ENCODE measurements at places on chromosomes 5 and 9. TPM values are rescaled to one million over a fixed set of nuclear protein-coding genes. Genes with fewer than 3 reads are reported as not detected.

DNA sequence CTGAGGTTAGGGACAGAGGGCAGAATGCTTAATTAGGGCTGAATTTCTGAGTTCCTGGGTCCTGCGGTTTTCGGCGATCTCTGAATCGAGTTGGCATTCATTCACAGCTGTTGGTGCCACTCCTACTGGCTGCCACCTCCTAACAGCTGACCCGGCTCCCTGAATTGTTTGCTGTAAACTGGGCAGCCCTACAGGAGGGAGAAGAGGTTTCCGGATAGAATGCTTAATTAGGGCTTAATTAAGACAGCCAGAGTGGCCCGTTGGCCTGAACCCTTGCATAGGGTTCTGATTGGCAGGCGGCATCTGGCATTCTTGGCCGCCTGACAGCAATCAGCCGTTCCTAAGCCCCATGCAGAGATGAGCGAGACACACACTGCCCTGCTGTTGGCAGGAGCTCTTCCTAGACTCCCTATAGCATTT lies 25.7 kb downstream of the FRMPD1 start:
- DNase-seq, result no peak

DNA sequence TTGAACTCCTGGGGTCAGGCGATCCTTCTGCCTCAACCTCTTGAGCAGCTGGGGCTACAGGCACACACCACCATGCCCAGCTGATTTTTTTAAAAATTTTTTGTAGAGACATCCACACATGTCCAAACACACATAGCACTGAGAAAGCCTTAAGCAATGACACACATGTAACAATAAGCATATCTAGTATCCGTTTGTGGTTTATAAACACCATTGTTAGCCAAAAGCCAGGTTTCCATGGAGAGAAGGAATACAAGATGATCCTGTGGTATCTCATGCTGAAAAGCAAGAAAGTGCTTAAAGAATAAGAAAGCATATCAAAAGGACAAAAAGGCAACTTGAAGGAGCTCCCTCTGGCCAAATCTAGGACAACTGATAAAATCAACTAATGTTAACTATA lies 29.7 kb upstream of the SLC1A3 start:
- no peak for DNase-seq

GRCh38 chr5:111083323-111083722 lies 8.8 kb upstream of the WDR36 start:
- DNase-seq, result no peak

DNA sequence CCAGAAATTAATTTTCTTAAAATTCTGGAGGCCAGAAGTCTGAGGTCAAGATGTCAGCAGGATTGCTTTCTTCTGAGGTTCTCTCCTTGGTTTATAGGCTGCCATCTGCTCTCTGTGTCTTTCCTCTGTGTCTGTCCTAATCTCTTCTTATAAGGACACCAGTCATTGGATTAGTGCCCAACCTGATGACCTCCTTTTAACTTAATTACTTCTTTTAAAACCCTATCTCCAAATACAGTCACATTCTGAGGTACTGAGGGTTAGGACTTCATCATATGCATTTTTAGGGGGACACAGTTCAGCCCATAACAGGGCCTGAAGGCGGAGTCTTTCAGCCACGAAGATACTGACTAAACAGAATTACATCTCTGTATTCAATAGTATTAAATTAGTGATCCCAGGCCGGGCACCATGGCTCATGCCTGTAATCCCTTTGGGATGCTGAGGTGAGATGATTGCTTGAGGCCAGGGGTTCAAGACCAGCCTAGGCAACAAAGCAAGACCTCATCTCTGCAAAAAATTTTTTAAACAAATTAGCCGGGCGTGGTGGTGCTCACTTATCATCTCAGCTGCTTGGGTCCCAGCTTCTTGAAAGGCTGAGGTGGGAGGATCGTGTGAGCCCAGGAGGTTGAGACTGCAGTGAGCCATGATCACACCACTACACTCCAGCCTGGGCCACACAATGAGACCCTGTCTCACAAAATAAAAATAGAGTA lies 5.9 kb upstream of the RPS6 start:
- no peak for DNase-seq

GRCh38 chr9:111037356-111037707 lies 938 bp downstream of the LPAR1 start:
- peak; percentile 20 for DNase-seq

DNA sequence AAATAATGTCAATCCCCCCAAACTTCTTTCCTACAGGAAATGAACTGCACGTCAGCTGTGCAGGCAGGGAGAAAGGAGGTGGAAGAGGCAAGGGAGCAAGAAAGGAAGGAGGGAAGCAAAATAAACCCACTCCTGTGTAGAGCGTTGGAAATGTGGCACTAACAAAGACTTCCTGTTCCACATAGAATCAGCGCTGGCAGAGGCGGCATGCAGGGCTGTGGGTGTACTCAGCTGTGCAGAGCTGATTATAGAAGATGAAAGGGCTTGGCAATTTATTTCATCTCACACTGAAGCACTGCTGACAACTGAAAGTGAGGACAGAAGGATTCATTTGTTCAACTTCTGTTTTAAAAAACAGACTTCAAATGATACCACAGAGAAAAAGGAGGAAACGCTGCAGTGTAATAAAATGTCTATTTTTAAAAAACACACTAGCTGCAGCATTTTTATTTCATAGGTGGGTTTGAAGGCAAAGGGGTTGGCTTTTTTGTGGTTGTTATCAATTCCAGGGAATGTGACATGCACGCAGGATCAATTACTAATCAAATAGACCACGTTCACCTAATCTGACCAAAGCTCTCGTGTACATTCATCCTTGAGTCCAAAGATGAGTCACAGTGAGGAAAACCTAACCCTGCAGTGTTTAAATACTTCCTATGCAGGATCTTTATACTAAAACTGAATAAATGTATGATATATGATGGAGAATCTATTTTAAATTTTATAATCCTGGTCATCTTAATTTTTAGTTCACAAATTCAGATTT lies 583.5 kb downstream of the ZNF608 start:
- DNase-seq, result no peak

- no peak for DNase-seq
Observed at GRCh38 chr9:86756576-86757381, 190.5 kb downstream of the GAS1 start.

DNA sequence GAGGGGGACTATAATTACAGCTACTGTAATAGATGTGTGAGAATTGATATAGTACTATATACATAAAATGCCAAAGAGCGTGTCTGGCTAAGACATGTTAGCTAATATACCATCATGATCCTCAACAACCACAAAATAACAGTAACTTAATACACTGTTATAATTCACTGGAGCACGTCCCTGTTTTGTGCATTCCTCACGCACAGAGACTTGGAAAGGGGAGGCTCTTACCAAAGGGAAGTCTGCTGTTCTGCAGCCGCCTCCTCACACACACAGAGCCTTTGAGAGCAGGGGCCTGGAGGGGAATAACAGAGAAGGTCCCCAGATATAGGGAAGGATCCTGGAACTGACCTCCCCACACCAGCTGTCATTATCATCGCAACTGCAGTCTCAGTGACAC lies 97.3 kb downstream of the ANKRD18A start:
- DNase-seq, result no peak

GRCh38 chr9:18985464-18985951 lies 47.5 kb downstream of the SAXO1 start:
- no peak for DNase-seq

DNA sequence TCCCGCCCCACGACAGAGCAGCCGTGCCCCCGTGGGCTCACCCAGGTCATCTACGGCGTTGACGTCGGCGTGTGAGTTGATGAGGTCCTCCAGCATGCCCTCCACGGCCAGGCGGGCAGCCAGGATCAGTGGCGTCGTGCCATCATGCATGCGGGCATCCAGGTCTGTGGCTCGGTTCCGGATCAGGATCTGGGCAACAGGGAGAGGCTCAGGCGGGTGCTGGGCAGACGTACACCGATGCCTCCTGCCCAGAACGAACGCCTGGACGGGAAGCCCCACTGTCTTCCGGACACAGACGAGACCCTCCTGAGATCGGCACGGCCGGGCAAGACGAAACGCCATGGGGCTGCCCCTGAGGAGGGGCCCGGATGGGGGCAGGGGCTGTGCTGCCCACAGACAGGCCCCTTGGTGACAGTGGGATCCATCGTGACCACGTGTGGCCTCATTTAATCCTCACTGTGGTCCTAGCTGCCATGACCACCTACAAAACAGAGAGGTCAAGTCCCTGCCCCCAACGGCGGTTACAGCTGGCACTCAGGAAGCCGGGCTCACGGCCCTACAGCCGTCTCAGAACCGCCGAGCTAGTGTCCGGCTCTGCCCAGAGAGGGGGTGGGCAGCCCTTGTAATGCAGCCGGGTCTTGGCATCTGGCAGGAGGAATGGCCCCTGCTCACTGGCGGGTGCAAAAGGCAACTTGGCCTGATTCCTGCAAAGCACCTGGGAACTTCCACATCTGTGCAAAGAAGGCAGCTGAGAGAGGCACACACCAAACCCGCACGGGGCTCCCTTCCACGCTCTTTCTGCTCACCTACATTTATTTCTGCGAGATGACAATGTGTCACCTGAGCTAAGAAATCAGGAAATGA lies 16.5 kb upstream of the SEC16A start:
- DNase-seq, result no peak

DNA sequence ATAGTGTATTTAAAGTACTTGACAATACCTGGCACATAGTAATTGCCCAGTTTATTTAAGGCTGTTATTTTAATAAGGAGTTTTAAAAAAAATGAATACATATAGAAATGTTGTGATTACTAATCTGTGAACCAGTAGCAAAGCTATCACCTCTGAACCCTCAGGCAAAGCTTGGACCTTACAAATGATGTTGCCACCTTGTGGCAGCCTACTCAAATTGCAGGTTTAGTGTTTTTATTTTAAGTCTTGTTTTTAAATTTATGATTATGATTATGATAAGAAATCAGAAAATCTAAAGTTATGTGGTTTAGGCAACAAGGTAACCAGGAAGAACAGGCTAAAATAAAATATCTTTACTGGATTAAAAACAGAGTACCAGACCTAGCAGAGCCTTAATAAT lies 35.8 kb downstream of the PPARGC1B start:
- no peak for DNase-seq

GRCh38 chr9:82206490-82206889 lies 217.9 kb downstream of the SPATA31D1 start:
- no peak for DNase-seq

DNA sequence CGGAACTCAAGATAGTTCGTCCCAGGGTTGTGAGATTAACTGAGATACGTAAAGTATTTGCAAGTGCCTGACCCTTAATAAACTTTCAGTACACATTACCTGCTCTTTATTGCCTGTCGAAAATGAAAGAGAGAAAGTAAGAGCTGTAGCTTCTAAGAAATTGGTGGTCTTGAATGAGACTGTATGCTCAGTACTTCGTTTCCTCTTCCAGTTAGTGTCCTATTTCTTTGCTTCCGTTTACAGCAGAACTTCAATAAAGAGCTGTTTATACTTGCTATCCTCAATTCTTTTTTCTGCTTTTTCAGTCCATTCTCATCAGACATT lies 534 bp downstream of the SRFBP1 start:
- DNase-seq, result no peak

DNA sequence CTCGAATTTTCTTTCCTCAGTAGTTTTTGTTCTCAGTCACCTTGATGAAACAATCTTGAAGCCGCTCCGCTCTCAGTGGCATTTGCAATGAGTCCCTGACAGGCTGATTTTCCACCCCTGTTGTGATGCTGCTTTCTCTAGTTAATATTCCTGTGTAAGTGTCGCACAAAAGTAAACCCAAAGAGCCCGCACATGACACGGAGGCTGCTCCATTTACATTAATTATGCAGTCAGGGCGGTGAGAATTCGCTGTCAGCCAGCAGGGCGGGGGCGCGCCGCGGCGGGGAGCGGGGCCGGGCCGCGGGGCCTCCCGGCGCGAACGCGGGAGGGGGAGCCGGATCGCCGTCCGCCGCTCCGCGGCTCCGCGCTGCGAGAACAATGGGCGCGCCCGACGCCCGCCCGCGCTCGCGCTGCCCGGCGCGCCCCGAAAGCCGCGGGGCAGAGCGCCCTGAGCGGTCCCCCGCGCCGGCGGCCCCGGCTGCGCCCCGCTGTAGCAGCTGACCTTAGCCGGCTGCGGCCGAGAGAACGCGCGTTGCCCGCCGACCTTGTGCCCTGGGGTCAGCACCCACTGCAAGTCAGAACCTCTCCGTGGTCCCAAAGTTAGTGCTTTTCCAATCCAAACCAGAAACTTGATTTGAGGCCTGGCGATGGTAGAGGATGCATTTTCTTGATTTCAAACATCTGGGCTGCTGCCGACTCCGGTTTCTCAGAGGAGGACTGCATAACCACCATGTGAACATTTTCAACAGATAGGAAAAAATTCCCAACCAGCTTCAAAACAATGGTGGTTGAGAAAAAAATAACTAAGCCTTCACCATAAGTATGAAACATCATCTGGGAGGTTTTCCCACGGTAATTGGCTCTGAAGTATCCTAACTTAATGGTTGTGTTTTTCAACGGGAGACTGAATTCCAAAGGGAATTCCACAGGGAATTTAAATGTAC lies 142.6 kb downstream of the PBX3 start:
- DNase-seq, result no peak

GRCh38 chr9:33719581-33720374 lies 75.6 kb upstream of the PRSS3 start:
- no peak for DNase-seq

DNA sequence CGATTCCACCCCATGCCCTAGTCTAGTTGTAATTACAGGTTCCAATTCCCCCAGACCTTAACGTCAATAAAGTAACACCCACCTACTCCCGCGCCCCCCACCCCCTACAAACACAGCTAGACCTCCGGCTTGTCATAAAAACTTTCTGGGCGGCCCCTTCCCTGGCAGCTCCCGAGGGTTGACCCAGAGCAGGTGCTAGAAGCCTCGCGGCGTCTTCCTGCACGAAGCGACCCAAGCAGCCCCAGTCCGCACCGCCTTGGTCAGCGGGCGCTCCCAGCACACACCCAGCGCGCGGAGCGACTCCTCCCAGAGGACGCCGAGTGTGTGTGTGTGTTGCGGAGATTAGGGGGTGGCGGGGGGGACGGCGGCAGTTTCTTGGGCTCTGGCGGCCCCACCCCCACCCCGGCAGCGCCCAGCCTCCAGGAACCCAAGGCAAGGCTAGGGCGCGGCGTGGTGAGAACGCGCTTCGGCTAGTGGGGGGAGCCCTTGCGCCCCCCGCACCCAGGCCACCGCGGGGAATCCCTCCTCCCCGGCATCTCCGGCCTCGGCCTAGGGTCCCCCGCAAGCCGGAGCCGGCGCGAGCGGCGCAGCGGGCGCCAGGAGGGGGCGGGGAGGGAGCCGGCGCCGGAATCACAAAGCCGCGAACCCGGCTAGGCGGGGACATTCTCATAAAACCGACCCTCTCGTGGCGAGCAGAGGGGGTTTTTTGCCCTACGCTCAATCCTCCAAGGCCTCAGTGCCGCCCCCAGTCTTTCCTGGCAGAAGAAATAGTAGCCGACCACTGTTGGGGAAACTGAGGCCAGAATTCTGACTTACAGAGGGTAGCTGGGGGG lies 2.2 kb downstream of the PCDH1 start:
- no peak for DNase-seq

- no peak for DNase-seq
Observed at GRCh38 chr5:179271821-179272325, 73.4 kb downstream of the ADAMTS2 start.

GRCh38 chr9:104118916-104119315 lies 24.8 kb downstream of the SMC2 start:
- DNase-seq, result no peak

GRCh38 chr5:62152394-62153087 lies 153.5 kb upstream of the KIF2A start:
- DNase-seq, result no peak

Gene PAEP
- not detected for polyA plus RNA-seq

Gene HMMR
- polyA plus RNA-seq, result 18.1 TPM

Gene WASHC1
- 16.8 TPM for polyA plus RNA-seq

Gene LMX1B
- 18.0 TPM for polyA plus RNA-seq

Gene SMC2
- polyA plus RNA-seq, result 46.6 TPM

Gene C9
- polyA plus RNA-seq, result 0.27 TPM

Gene FOXD4L6
- polyA plus RNA-seq, result 0.08 TPM

Gene PCDHA11
- polyA plus RNA-seq, result 0.38 TPM

Gene FOXD4L4
- polyA plus RNA-seq, result not detected

Gene ZFP2
- polyA plus RNA-seq, result 9.2 TPM

Gene LVRN
- 1.0 TPM for polyA plus RNA-seq
